Endothelial cell (in vitro differentiated cells): ENCODE measurements at places on chromosomes 4 and X.

GRCh38 chr4:95267081-95267480, 281.7 kb downstream of the UNC5C start:
- DNase-seq = no peak

- DNase-seq = peak; percentile 4
Measured at GRCh38 chr4:177907736-177908424, 465.6 kb upstream of the AGA start.

DNA sequence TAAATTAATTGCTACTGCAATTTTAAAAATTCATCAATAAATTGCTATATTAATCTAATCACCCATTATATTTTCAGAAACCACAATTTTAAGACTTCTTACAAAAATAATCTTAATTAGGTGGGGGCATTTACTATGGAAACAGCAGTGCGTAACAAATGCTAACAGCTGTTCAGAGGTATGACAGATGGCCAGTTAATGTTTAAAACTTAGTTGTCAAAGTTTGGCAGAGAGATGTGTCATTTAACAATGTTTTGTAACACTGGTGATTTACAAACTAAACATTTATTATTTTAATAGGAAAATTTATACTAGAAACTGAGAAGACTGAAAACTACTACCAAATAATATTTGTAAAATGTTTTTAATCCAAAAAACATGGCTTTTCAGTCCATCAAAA, 85.2 kb upstream of the GPR34 start:
- DNase-seq = no peak

- DNase-seq = no peak
Measured at GRCh38 chrX:13252726-13253125, 67.1 kb downstream of the ATXN3L start.

- peak; percentile 35 for DNase-seq
Measured at GRCh38 chrX:71533851-71534561, 1.1 kb downstream of the OGT start.

DNA sequence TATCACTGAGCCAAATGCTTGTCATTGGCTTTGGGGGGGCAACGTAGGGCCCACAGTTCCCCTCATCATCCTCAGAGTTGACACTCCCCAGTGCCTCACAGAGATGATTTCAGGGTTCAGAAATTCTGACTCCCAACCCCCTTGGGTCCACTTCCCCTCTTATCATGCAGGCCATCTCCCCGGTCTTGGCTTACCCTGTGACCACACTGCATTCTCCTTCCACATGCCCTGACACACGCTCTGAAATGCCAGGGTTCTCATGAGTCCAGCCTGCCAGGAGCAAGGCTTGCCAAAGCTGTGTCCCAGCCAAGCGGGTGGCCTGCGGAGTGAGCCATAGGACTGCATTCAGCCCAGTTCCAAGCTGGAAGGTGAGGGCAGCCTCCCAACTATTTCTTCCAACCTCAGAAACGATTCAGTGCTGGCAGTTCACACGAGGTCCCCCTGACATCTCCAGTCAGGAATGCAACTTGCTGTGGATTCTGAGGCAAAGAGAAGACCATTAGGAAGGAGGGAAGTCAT, 101.2 kb downstream of the SMIM20 start:
- DNase-seq = no peak

- DNase-seq = peak; percentile 57
Measured at GRCh38 chr4:142846108-142846728, at the start of gene INPP4B. INPP4B (minus strand) TSS chr4:142846301.

- no peak for DNase-seq
Measured at GRCh38 chrX:46198858-46199257, 346.4 kb downstream of the ZNF674 start.

GRCh38 chr4:82773057-82773456, 25.5 kb downstream of the SCD5 start:
- no peak for DNase-seq

DNA sequence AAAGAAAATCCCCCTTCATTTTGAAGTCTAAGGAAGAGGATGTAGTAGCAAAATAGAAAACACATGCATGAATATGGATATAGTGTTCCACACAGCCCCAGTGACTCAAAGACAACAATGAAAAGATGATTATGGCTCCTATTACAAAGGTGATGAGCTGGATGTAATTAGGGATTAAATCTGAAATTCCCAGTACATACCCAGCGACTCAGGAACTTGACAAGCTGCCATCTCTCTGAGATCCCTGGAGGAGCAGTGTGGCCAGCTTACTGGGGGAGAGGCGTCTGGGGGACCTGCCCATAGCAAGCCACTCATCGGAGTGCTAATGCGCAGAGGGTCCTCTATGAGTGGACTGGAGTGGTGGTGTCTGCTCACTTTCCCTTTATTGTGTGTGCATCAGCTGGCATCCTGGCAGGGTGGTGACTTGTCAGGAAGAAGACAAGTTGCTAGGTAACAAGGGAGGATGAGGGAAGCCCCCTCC, 42.7 kb upstream of the MGST2 start:
- no peak for DNase-seq

GRCh38 chr4:141090473-141090872, 42.8 kb downstream of the RNF150 start:
- no peak for DNase-seq

DNA sequence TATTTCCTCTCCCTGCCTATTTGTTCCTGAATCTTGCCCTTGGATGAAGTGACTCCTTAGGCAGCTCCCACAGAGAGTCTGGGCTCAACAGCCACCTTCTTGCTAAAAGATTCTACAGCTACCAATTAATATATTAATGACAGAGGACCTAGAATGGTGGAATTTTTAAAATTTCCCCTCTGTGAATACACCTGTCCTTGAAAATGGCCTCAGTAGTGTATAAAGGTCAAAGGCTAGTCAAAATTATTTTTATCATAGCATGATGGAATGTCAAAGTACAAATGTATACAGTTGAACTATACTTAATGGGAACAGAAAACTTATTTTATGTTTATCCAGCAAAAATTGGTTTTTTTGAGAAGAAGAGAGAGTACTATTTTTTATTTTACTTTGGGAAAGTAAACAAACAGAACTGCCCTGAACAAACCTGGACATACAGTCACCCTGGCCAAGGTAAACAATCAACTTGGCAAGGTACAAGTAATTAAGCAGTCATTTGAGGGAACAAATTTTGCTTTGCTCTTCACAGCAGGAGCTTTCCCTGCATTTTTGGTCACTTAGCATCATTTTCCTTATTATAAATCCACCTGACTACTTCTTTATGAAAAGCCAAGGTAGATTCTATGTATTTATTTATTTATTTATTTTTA, 250.8 kb downstream of the INPP4B start:
- no peak for DNase-seq

GRCh38 chr4:31130930-31131329, 410.8 kb downstream of the PCDH7 start:
- no peak for DNase-seq

DNA sequence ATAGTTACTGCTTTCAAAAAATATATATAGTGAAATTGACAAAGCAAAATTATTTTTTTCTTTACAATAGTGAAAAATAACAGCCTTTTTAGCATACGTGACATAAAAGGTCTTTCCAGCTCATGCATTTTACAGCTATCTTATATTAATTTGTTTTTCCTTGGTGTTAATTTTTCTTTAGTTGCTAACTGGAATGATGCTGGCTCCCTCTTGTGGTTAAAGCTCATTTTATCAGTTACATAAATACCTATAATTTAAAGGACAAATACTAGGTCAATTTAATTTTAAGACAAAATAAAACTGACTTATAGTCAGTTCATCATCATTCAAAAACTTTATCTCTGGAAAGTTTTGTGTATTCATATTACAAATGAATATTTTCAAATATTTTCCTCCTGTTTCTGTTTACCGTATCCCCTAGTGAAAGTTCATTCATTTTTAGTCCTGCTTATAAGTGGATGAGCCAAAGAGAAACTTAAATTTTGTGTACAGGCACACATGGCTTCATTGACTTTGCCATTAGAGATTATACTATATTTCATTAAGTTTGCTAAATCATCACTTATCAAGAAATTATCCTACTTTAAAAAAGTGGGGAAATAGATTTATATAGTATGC, 9.9 kb upstream of the ANAPC4 start:
- DNase-seq = no peak

DNA sequence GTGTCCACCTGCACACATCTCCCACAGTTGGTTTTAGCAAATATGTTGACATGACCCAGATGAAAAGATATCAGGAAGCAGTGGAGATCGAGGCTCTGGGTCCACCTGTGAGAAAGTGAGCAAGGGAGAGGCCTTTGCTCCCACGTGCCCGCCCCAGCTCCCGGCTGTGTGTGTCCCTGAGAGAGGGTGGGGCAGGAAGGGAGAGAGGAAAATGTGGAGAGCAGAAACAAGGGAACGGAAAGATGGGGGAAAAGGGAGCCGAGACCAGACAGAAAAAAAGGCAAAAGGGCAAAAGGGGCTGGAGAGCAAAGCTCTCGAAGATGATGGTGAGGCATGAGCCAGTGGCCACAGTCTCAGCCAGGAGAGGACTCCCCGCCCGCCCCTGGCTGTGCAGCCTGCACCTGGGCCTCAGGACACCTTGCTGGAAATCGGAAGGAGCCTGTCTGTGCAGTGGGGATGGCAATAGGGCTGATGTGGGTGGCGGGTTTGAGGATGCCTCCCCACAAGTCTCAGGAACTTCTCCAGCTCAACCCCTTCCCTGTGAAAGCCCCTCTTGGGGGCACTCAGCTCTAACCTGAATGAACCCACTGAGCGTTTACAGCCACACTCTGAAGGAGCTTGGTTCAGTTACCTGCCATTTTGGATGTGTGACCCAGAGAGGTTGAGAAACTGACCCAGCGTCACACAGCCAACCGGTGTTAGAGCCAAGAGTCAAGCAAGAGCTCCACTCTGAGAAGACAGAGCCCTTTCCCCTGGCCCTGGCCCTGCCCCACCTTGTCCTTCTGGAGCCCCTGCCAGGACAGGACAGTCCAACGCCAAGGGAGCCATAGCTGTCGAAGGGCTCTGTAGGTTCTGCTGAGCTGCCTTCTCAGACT, 20.3 kb upstream of the MSX1 start:
- DNase-seq = no peak

GRCh38 chrX:136708348-136708747, 60.4 kb downstream of the CD40LG start:
- DNase-seq = no peak

GRCh38 chrX:134247492-134247891, 10.5 kb downstream of the CCDC160 start:
- DNase-seq = no peak

DNA sequence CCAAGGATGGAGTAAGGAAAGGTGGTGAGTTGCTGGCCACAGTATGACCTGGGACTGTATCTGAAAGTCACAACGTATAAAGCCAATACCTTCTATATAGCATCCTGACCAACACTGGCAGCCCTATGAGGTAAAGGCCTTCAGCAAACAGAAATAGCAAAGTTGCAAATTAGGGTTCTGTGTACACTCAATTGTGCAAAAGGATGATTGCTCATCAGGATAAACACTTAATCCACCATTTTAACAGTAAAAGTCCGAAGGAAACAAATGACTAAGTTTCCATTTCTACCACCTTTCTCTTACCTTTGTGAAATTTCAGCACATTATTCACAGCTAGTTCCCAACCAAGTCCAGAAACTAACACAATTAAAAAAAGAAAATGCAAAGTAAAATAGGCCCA, 1.4 kb upstream of the FNIP2 start:
- DNase-seq = no peak

DNA sequence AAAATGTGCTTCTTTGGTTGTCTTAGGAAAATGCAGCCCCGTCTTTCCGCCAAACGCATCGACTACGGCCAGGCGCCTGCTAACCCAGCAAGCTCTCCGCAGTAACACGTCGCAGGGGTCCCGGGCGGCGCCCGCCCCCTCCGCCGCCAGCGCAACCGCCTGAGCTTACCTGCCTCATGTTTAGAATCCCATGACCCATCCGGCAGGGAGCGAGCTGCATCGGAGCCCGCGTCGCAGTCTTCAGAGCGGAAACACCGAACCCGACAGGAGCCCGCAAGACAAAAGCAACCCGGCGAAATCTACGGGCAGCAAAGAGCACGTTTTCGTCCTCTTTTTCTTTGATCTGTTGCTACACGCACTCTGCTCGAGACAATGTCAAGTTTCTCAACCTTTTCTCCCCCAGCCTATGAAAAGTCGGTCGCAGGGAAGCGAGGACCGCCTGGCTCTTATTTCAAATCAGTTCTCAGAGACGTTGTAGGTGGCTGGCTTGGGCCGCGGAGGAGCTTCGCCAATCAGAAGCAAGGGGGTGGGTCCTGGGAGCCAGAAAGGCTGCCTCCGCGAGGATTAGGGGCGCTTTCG, at the start of gene MID1:
Gene MID1 (minus strand): TSS at position 465 of the 579 bp plus-strand sequence. CDS start 53,038 bp downstream, outside the sequence.
- DNase-seq = peak; percentile 65

GRCh38 chr4:7788694-7789425, 150.8 kb downstream of the AFAP1 start:
- DNase-seq = no peak
